Activated effector memory CD4-positive, alpha-beta T cell treated with Interleukin-2 at 50 U/mL for 16 hours (primary cell): ENCODE measurements at places on chromosomes 7 and 10.

DNA sequence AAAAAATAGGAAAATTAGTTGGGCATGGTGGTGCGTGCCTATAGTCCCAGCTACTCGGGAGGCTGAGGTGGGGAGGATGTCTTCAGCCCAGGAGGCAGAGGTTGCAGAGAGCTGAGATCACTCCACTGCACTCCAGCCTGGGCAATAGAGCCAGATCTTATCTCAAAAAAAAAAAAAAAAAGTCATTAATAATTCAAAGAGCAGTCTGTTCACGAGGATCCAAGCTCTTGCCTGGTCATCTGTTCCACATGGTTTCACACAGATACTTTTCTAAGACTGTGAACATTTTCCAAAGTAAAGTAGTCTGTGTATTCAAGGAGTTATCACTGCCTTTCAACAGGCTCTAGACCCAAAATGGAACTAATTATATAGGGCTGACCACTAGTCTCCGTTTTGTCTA lies 86.9 kb downstream of the ZNF277 start:
- DNase-seq = no peak

DNA sequence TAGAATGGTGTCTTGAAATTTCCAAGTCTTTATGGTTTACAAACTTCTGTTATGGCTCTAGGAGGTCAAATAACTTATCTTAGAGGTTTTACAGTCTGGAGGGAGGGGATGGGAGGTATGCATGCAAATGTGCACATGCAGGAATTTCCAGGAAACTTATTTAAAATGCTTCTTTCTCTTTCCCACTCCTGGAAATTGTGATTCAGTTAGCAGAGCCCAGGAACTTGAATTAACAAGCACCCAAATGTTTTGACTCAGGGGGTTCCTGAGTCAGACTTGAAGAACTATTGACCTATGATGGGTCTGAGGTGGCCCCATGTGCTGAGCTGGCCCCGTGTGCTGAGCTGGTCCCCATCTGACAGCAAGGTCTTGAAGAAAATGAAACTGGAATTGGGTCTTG lies 669.4 kb downstream of the INHBA start:
- DNase-seq = no peak

GRCh38 chr10:132971448-132972148 lies 29.2 kb upstream of the CFAP46 start:
- DNase-seq = no peak

GRCh38 chr10:654647-654996 lies 34.8 kb downstream of the DIP2C start:
- DNase-seq = no peak

GRCh38 chr10:114607358-114607998 lies 50.6 kb downstream of the ABLIM1 start:
- no peak for DNase-seq

DNA sequence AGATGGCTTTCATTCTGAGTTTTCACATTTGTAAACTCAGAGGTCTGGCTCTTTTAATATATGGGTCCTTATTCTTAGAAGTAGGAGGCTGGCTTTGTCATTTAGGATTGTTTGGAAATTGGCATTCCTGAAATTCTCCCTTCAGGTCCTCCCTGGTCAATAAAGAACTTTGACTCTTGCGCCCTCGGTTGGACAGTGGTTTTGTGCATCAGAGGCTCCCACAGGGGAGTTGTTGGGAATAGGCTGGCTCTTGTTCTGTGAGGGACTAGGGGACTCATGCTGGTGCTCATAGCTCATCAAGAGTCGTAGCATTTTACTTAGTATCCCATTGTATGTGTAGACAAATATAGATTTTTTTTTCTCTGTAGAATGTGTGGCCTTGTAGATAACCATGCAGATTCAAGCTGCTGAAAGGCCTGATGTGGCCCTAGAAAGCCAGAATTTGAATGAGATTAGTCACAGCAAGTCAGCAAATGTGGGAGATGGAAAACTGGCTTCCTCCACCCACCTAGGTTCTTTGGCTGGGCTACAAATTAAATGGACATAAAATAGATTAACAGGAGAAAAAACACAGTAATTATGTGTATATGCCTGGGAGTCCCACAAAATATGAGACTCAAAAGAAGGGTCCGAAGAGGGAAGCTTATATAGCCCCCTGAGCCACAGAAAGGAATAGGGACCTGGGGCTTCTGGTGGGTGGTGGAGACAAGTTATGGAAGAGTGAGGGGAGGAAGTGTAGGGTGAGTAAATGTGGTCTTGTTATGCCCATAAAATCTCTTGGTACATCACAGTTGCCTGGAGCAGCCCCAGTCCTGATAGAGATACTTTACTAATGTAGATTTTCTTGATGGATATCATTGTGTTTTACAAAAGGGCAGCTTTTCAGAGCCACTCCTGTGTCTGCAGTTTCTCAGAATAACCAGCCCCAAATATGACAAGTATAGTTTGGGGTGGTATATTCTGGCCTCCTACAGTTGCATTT lies 94.6 kb upstream of the BTBD16 start:
- no peak for DNase-seq

- no peak for DNase-seq
Observed at GRCh38 chr10:33487014-33487776, 152.7 kb upstream of the NRP1 start.

- DNase-seq = no peak
Observed at GRCh38 chr7:50775836-50776235, 6.9 kb downstream of the GRB10 start.

GRCh38 chr10:4353964-4354363 lies 472.0 kb upstream of the AKR1E2 start:
- DNase-seq = no peak

GRCh38 chr7:5139998-5140397 lies 50.0 kb upstream of the WIPI2 start:
- DNase-seq = no peak

DNA sequence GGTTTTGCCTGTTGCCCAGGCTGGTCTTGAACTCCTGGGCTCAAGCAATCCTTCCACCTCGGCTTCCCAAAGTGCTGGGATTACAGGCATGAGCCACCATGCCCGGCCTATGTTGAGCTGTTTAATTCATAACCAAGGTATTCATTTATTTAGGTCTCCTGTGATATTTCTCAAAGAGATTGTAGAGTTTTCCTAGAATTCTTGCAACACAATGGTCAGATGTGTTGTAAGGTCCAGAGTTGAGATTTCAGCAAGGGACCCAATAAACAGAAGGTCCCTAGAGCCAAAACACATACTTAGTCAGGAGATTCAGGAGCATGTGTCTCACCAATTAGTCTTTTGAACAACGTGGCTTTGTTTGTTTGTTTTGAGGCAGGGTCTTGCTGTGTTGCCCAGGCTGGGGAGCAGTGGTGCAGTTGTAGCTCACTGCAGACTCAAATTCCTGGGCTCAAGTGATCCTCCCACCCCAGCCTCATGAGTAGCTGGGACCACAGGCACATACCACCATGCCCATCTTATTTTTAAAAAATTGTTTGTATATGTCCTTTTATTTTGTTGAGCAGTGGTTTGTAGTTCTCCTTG lies 321.3 kb upstream of the GALNT17 start:
- DNase-seq = no peak

- no peak for DNase-seq
Observed at GRCh38 chr10:90430186-90430585, 427.7 kb downstream of the HTR7 start.

GRCh38 chr10:100101192-100102076 lies 19.8 kb upstream of the CPN1 start:
- no peak for DNase-seq

- DNase-seq = no peak
Observed at GRCh38 chr10:61721431-61721830, 58.7 kb downstream of the CABCOCO1 start.

DNA sequence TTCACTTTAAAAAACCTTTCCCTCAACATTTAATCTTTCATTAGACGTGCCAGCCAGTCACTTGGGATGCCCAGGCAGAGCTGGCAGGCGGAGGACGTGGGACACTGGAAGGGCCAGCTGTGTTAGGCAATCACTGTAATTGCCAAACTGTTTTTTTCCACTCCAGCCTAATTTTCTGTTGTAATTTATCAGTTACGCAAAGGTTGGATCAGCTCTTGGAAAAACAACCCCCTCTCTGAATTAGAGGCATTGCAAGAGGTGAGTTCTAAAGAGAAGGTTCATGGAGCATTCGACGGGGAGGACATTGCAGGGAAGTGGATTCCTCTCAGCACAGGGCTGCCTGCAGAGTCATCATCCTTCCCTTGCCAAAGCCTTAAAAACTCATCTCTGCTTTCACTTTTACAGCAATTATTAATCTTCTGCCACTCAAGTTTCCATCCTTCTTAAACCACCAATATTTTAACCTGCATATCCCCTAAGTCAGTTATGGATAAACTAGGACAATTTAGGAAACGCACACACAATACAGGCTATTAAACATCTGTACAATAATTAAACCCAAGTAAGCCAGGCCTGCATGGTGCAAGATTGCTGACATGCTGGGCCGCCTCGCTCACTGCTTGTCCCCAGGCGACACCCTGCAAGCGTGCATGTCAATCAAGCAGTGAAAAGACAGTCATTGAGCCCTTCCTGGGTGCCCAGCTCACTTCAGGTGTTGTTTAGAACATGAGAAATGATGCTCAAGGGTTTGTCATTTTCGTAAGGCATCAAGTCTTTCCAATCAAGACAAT lies 272.3 kb upstream of the RNF32 start:
- no peak for DNase-seq

GRCh38 chr7:143958781-143959180 lies 4.1 kb downstream of the OR2F1 start:
- DNase-seq = no peak

DNA sequence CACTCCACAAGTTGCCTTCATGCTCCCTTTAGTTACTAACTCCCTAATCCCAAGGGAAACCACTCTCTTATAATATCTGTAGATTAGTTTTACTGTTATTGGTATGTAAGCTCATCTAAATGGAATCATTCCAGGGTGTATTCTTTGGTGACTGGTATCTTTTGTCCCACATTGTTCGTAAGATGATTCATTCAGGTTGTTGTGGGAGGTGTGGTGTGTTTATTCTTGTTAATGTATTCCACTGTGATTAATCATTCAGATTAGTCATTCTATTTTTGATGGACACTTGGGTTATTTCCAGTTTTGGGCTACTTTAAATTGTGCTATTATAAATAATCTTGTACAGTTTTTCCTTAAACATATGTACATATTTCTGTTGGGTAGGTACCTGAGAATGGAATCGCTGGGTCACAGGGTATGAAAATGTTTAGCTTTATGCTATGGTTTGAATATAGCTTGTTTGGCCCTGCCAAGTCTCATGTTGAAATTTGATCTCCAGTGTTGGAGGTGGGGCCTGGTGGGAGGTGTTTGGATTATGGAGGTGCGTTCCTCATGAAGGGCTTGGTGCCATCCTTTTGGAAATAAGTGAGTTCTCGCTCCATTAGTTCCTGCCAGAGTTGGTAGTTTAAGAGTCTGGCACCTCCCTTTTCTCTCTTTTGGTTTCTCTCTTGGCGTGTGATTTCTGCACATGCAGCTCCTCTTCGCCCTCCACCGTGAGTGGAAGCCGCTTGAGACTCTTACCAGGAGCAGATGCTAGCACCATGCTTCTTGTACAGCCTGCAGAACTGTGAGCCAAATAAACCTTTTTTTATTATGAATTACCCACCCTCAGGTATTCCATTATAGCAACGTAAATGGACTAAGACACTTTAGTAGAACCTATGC lies 13.8 kb downstream of the BTRC start:
- no peak for DNase-seq

DNA sequence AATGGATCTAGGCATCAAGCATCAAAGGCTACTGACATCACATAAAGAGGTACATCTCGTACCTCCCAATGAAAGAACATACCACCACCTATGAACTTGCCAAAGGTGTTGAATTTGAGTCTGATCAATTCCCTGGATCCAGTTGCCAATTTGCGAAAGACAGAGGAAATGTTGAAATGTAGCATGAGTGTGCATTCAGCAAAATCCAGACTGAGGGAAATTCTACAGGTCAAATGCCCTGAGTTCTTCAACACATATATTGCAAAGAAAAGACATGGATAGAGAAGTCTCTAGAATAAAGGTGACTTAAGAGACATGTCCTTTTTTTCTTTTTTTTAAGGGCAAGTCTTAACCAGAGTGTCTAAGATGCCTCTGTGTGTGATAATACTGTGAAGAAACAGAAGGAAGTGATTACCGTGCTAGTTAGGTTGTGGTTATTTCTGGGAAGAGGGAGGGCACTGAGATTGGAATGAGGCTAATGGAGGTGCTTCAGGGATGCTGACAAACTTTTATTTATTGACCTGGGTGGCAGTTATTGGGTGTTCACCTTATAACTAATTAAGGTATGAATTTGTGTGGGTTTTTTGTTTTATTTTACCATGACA lies 128.7 kb downstream of the SAMD9 start:
- no peak for DNase-seq

DNA sequence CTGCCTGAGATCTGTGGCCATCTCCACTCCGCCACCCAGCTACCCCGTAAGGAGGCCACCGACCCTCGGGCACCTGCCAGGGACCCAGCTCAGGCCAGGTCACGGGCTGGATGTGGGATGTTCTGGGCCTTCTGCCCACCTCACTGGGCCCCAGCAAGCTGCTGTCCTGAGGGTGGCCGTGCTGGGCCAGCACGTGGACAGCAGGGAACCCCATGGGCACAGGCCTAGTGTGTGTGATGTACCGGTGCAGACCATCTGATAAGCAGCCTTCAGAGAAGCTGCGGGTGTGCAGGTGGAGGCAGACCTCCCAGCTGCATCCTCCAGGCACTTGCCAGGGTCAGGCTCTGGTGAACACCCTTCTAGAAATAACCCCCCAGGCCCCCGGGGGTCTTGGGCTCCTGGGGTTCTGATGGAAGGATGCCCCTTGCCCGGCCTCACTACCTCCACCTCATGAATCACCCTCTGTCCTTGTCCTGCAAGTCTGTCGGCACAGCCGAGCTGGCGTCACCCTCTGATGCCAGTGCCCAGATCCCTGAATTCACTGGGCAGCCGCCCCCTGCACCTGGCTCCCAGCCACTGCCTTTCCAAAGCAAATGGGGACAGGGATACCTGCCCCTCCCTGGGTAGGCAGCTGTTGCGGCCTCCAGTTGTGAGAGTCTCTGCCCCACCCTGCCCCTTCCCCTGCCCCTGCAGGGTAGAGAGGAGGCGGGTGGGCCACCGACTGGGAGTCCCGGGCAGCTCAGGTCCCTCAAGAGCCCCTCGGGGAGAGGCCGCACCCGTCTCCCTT lies 139.8 kb downstream of the FAM53B start:
- no peak for DNase-seq

GRCh38 chr10:103481974-103482531 lies 3.0 kb upstream of the CALHM3 start:
- no peak for DNase-seq

- DNase-seq = no peak
Observed at GRCh38 chr7:68929781-68930261, 668.5 kb upstream of the AUTS2 start.

GRCh38 chr10:104104926-104105325 lies 17.0 kb upstream of the SFR1 start:
- DNase-seq = no peak

- no peak for DNase-seq
Observed at GRCh38 chr7:128145191-128145590, 95.9 kb upstream of the LEP start.

- DNase-seq = no peak
Observed at GRCh38 chr10:79070606-79071395, 2.0 kb downstream of the ZMIZ1 start.
